Calu3 (cell line): ENCODE measurements at places on chromosomes 13 and 19.

DNA sequence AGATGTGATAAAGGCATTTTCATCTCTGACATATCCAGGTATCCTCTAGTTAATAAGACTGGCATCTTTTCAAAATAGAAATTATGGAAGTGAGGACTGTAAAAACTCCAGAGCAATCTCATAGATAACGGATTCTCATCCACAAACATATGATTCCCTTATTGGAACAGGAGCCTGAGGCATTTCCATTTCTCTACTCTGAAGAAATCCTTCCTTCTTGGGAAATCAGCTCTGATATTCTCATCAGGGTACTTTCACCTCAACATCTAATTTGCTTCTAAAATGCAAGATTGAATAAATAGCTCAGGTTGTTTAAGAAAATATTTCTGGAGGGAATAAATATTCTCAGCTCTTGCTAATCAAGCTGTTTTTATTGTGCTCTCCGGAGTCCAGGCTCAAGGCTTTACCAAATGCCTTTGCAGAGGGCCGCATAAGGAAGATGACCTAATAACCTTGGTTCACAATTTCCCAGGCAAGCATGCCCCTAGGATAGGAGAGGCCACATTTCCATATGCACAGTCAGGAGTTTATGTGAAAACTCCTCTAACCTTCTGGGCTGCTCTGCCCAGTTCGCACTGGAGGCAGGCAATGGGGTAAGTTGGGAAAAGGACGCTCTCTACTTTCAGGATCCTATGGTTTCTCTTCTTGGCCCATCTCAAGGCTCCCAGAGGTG is 44.0 kb upstream of the RFC3 start:
- no peak for DNase-seq

DNA sequence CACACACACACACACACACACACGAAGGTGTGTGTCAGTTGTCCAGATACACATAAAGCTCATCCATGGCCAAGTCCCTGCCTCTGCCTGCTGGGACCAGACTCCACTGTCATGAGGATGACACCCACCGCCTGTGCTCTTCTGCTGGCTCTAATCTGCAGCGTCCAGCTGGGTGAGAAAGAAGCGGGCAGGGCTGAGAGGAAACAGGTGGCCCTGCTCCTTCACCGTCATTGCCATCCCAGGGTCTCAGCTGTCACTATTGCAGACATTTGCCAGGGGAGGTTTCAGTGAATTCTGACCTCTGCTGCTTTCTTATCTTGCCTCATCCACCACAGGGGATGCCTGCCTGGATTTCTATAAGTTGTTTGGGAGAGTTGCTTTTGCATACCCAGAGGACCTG is 31.4 kb downstream of the SCGB2B2 start:
- DNase-seq = no peak

- DNase-seq = no peak
Measured at GRCh38 chr13:77374339-77374738, 47.4 kb upstream of the MYCBP2 start.

DNA sequence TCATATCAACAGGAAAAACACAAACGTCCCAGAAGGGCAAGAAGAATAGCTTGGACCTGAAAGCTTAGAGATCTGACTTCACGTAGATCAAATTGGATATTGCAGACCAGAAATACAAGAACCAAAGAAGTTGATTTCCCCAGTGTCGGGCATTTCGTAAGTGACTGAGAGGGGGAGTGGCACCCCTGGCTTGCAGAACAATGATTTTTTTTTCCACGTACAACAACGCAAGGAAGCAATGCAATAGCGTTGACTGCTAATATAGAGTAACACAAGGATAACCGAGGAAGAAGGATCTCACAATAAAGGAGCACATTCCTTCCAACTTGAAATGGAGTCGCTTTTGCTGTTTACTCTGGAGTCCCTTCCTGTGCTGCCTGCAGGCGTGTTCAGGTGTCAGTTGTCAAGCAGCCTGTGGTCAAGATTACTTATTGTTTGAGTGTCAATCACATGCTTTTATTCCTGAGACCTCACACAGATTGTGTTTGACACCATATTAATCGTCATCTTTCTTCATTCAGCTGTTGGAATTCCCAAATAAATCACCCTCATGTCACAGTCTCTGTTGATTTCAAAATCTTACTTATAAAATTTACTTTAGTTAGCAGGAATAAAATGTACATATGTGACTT is 139.4 kb downstream of the FREM2 start:
- DNase-seq = no peak

GRCh38 chr13:41694545-41695301 is 237.4 kb downstream of the RGCC start:
- peak; percentile 40 for DNase-seq

- DNase-seq = no peak
Measured at GRCh38 chr13:109881347-109881725, 95.0 kb upstream of the IRS2 start.

GRCh38 chr13:79307866-79308298 is 98.2 kb downstream of the RBM26 start:
- DNase-seq = no peak

DNA sequence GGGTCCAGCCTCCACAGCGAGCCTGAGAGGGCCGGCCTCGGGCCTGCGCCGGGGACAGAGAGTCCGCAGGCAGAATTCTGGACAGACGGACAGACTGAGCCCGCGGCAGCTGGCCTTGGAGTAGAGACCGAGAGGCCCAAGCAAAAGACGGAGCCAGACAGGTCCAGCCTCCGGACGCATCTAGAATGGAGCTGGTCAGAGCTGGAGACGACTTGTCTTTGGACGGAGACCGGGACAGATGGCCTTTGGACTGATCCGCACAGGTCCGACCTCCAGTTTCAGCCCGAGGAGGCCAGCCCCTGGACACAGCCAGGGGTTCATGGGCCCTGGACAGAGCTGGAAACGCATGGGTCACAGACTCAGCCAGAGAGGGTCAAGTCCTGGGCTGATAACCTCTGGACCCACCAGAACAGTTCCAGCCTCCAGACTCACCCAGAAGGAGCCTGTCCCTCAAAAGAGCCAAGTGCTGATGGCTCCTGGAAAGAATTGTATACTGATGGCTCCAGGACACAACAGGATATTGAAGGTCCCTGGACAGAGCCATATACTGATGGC is 490 bp downstream of the ITPKC start:
- DNase-seq = no peak

GRCh38 chr13:112078879-112079531 is 12.1 kb downstream of the SOX1 start:
- DNase-seq = no peak

- no peak for DNase-seq
Measured at GRCh38 chr13:77349365-77349764, 22.5 kb upstream of the MYCBP2 start.

DNA sequence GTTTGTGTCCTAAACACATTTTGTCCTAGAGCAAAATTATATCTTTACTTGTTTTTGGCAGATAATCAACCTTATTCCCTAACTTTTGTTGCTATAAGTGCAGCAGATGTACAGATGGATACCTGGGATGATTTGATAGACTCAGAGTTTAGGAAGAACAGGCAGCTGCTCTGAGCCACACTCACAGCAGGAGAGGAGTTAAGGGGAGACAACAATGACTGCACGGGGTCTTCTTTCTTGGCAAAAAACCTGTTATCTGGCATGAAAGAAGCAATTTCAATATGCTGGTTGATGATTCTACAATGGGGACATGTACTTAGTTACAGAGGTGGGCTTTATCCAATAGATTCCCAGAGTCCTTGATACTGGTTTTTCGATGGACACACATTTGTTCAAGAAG is 258.9 kb upstream of the PCDH9 start:
- DNase-seq = no peak

GRCh38 chr19:45496349-45496953 is 396 bp downstream of the RTN2 start:
- peak; percentile 57 for DNase-seq

- no peak for DNase-seq
Measured at GRCh38 chr19:23365222-23365621, 30.0 kb downstream of the ZNF91 start.

DNA sequence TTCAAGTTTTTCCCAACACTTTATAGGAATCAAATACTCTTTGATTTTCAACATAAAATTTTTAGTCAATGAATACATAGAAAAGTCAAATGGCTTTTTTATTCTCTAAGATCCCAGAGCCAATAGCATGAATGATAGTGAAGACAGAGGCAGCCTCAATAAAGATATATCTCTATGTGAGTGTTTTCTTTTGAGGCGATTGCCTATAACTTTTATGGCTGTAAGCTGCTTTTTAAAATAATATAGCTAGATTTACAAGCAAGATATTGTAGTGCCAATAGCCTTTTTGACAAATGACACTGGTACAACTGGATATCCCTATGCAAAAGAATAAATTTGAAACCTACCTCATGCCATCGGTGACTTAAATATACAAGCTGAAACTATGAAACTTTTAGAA is 1705.2 kb upstream of the PCDH20 start:
- no peak for DNase-seq

DNA sequence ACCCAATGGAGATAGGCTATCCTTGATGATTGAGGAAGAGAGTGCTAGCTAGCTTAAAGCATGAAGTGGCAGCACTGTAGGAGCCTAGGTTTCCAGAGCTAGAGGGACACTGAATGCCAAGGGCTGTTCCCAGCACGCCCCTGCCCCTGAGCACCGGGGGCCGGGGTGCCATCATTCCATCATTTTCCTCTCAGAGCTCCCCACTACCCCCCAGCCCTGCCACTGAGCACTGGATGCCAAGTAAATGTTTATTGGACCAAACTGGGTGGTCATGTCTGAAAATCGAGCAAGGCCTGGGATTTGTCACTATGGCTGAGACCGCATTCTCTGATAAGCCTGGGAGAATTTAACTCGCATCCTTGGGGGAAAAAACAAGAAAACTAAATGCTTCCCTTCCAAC is 142.8 kb downstream of the STK24 start:
- no peak for DNase-seq

- no peak for DNase-seq
Measured at GRCh38 chr13:63044589-63045313, 1629.1 kb upstream of the PCDH20 start.

GRCh38 chr19:47099576-47100050 is 14.0 kb downstream of the ZC3H4 start:
- no peak for DNase-seq

DNA sequence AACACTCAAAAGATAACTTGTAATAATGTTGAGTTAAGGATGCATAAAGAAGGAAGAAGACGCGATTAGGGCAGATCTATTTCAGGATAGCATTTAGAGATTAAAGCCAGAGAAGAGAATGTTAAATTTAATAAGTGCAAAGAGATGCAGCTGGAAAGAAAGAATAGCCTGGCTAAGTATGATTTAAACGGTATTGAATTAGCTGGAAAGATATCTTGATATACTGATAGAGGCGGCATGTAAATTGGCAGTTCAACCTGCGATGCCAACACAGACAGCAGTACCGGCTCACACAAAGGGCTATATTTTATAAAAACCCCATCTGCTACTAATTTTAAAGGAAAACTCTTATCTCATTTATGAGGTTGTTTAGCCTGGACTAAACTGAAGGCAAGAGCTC is 121.4 kb downstream of the ENOX1 start:
- DNase-seq = no peak

DNA sequence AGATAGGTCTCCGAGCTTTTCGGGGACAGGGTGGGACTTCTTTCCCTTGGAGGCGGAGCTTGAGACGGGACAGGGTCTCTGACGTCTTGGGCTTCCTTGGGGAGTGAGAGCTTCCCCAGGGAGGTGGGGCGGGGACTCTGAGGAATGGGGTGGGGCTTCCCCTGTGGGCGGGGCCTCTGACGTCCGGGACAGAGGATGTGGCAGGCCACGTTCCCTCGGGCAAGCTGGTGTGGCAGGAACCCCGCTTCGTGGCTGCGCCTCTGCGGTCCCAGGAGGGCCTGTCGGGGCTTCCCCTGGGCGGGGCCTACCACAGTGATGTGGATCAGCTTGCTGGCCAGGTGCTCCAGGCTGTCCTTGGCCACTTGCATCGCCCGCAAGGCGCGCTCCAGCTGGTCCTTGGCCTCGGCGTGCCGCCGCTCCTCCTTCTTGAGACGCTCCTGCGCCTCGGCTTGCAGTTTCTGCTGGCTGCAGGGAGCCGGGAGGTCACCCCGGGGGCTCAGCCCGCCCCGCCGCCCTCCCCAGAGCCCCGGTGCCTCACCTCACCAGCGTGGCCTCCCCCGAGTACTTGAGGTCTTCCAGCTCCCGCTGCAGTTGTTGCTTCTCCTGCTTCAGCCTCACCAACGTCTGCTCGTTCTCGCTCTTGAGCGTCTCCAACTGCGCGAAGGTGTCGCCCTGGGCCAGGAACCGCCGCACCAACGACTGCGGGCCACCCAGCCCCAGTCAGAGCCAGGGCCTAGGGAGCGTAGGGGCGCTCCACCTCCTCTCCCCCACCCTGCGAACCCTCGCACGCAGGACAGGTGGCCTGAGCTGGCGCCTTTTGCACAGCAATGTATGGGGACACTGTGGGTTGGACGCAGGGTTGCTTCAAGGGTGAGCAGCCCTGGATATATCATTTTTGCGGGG is 3.3 kb upstream of the RGL3 start:
- DNase-seq = peak; percentile 79

- DNase-seq = no peak
Measured at GRCh38 chr19:39303373-39304184, 7.4 kb downstream of the IFNL1 start.

GRCh38 chr13:111629016-111629415 is 308.6 kb downstream of the TEX29 start:
- DNase-seq = no peak

DNA sequence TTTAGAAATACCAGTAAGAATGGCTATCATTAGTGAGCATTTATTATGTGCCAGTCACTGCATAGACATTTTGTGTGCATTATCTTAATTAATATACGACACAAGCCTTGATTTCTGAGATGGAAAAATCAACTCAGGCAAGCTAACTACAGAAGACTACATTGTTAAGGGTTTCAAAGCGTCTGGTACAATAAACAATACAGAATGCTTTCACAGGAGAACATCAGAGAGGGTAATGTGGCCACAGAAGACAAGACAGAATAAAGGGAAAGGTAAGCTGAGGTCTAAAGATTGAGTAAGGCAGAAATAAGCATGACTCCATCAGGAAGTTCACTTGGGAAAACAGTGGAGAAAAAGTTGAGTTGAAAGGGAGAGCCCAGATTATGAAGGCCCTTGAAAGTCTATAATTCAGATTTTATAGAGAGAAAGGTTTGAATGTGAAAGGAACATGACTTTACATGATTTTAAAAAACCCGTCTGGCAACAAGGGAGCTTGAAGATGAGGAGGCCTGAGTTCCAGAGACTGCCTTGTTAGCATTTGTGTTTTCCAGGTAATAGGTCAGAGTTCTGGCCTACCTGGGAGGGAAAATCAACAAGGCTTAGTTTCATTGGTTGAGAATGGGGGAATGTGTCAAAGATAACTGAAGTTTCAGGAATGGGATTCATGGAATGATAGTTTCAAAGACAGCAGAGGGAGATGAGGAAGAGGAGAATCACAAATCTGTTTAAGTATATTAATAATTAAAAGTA is 1.8 kb upstream of the MBNL2 start:
- no peak for DNase-seq

DNA sequence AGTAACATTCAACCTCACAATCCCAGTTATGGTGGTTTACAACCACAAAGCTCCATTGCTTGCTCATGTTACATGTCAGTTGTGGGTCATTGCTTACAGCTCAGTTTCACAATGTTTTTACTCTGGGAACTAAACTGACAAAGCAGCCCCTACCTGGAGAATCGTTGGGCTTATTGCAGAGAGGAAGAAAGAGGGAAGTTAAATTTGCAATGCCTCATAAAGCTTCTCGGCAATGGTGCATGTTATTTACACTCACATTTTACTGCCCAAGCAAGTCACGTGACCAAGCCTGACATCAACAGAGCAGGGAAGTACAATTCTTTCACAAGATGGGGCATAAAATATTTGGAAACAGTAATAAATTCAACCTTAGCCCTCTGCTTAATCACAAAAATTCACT is 441.6 kb downstream of the TDRD3 start:
- DNase-seq = no peak

- no peak for DNase-seq
Measured at GRCh38 chr13:69319656-69320055, 788.0 kb upstream of the ATXN8OS start.

- no peak for DNase-seq
Measured at GRCh38 chr19:5093297-5093928, 124.5 kb downstream of the KDM4B start.
